ENCODE measurements at places on chromosomes 11 and 22. TPM values are rescaled to one million over a fixed set of nuclear protein-coding genes. Genes with fewer than 3 reads are reported as not detected.

DNA sequence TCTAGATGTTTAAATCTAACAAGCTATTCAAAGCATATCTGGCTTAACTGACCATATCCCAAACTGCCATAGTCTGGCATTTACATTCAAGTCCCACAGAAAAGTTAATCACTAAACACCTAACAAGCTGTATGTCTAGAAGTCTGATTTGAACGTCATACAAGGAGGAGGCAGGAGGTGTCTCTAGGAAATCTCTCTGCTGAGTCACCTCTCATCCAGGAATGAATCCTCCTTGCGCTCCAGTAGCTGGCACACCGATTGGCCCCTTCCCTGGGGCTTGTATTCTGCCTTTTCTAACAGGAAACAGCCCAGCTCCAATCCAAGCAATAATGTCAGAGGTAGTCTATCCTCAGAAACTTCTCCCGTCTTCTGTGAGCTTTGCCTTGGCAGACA is 31.8 kb downstream of the FEZ1 start:
- H3K4me1 ChIP-seq = no peaks in the 10 kb centered on the region
- H3K27ac ChIP-seq = no peak overlapping the region

The DEUP1 gene
- not detected for polyA plus RNA-seq

The PGA4 gene
- not detected for polyA plus RNA-seq

The MMP8 gene
- not detected for polyA plus RNA-seq

The TRIM49B gene
- polyA plus RNA-seq = not detected

- H3K4me3 ChIP-seq = no peak overlapping the region
- H3K36me3 ChIP-seq = no peaks in the 10 kb centered on the region
- no peaks in the 10 kb centered on the region for H3K27me3 ChIP-seq
- DNase-seq = no peak
- H3K4me1 ChIP-seq = no peaks in the 10 kb centered on the region
These were observed 88.8 kb upstream of the SHANK2 start for GRCh38 chr11:71341173-71341572.

GRCh38 chr11:1747753-1748635 is 2.4 kb downstream of the IFITM10 start:
- peak; percentile 59 for DNase-seq
- no peaks in the 10 kb centered on the region for H3K36me3 ChIP-seq
- H3K27ac ChIP-seq = no peak overlapping the region
- H3K27me3 ChIP-seq = no peaks in the 10 kb centered on the region
- H3K4me3 ChIP-seq = peak overlapping the region; percentile 50

GRCh38 chr11:63445720-63446119 is 45.2 kb downstream of the PLAAT5 start:
- no peak for DNase-seq
- H3K36me3 ChIP-seq = no peaks in the 10 kb centered on the region
- peaks cover 11% of the 10 kb centered on the region for H3K27me3 ChIP-seq
- H3K4me3 ChIP-seq = no peak overlapping the region
- no peak overlapping the region for H3K27ac ChIP-seq

GRCh38 chr11:7899418-7899817 is 31.6 kb downstream of the OR10A6 start:
- no peaks in the 10 kb centered on the region for H3K36me3 ChIP-seq
- no peaks in the 10 kb centered on the region for H3K27me3 ChIP-seq
- no peak overlapping the region for H3K4me3 ChIP-seq
- H3K4me1 ChIP-seq = no peaks in the 10 kb centered on the region
- DNase-seq = no peak
- H3K27ac ChIP-seq = no peak overlapping the region

- H3K27me3 ChIP-seq = no peaks in the 10 kb centered on the region
- no peak overlapping the region for H3K4me3 ChIP-seq
- H3K4me1 ChIP-seq = no peaks in the 10 kb centered on the region
- no peak for DNase-seq
- no peak overlapping the region for H3K27ac ChIP-seq
These were observed 1247.1 kb upstream of the TENM4 start for GRCh38 chr11:80687941-80688340.

The LAYN gene
- 366 TPM for polyA plus RNA-seq

The TPBGL gene
- 0.03 TPM for polyA plus RNA-seq

DNA sequence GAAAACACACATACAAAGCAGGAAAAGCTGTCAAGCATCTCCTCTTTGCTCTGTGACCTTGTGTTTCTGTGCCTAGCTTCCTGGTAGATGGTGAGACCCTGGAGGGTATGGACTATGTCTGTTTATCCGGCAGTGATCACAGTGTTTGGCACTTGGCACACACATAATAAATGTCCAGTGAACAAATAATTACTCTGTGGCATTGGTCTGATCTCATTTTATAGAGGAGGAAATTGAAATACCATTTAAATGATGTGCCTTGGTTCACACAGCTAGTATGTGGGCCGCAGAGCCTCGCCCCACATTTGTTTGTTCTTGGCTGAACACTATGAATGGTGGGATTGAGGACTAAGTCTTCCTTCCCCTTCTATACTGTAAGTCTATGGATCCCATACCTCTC is 104.7 kb upstream of the SPON1 start:
- H3K4me3 ChIP-seq = no peak overlapping the region
- no peak for DNase-seq
- H3K36me3 ChIP-seq = no peaks in the 10 kb centered on the region
- no peaks in the 10 kb centered on the region for H3K4me1 ChIP-seq

GRCh38 chr11:47154616-47155570 is 21.8 kb downstream of the ARFGAP2 start:
- no peak overlapping the region for H3K4me3 ChIP-seq
- H3K36me3 ChIP-seq = peaks cover 13% of the 10 kb centered on the region
- no peak for DNase-seq
- peaks cover 11% of the 10 kb centered on the region for H3K4me1 ChIP-seq

- no peak overlapping the region for H3K27ac ChIP-seq
- no peak overlapping the region for H3K4me3 ChIP-seq
- DNase-seq = no peak
- peaks cover 17% of the 10 kb centered on the region for H3K27me3 ChIP-seq
- H3K4me1 ChIP-seq = peaks cover 8% of the 10 kb centered on the region
These were observed 3.0 kb downstream of the GAS2 start for GRCh38 chr11:22669368-22669767.

The KRTAP5-7 gene
- 0.06 TPM for polyA plus RNA-seq

DNA sequence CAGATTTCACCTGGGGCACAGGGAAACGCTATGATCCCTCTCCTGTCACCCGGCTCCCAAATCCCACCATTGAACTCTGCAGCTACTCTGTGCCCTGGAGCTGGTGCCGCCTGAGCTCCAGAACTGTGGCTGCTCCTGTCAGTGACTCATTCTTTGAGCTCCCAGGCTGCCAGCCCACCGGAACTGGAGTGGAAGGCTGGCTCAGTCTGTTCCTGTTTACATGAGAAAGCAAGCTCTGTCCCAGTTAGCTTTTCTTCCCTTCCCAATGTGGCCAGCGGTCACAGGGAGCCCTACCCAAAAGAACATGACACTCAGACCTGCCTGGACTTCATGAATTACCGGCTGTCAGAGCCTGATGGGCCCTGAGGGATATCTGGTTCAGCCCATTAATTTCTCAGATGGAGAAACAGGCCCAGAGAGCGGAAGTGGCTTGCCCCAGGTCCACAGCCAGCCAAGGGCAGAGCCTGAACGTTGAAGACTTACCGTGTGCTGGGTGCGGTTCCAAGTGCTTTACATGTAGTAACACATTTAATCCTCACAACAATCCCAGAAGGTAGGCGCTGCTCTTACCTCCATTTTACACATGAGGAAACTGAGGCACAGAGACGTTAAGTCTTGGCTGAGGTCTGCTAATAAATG is 23.8 kb upstream of the IGSF22 start:
- no peaks in the 10 kb centered on the region for H3K36me3 ChIP-seq
- peak; percentile 38 for DNase-seq
- peak overlapping the region; percentile 81 for H3K27ac ChIP-seq
- peaks cover 5% of the 10 kb centered on the region for H3K4me1 ChIP-seq
- no peak overlapping the region for H3K4me3 ChIP-seq

The TIMP3 gene
- 23.1 TPM for polyA plus RNA-seq

- no peak overlapping the region for H3K4me3 ChIP-seq
- H3K36me3 ChIP-seq = no peaks in the 10 kb centered on the region
These were observed 49.2 kb upstream of the CCDC34 start for GRCh38 chr11:27412192-27412691.

- H3K36me3 ChIP-seq = no peaks in the 10 kb centered on the region
- no peak for DNase-seq
- H3K4me3 ChIP-seq = no peak overlapping the region
- H3K27me3 ChIP-seq = no peaks in the 10 kb centered on the region
These were observed 69.8 kb downstream of the EFCAB6 start for GRCh38 chr22:43742154-43742950.

DNA sequence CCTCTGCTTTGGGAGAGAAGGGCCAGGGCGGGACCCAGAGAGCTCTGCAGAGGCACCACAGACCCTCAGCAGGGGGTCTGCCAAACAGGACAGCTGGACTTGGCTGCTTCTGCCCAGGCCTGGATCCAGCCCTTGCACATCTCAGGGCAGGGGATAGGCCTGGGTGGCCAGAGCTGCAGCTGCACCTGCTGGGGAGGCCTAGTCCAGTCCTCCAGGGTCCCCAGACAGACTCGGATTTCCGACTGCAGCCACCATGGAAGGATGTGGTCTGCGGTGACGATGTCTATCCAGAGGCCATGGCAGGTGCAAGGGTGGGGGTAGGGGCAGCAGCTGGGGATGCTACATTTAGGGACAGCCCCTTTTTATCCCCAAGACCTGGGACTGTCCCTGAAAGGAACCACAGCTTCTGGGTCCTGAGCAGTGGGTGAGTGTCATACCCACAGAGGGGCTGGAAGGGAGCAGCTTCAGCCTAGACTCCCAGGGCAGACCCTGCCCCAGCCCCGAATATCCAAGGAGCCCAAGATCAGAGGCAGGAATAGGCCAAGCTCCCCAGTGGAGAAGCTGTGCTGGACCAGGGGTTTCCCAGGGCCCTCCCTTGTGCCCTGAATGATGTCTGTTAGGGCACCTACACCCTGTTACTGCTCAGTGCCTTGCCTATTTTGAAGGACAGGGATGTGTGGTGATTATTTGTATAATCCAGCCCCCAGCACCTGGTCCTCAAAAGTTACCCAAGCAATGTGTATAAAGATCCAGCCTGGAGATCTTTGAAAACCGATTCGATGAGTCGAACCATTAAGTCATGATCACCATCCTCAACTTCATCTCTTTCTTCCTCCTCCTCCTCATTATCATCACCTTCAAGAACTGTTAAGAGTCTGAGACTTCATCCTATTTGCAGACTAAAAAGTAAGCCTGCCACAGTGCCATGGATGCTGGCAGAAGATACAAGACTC is 2.5 kb upstream of the IGLL5 start:
- H3K27ac ChIP-seq = no peak overlapping the region
- no peak overlapping the region for H3K4me3 ChIP-seq
- no peaks in the 10 kb centered on the region for H3K36me3 ChIP-seq
- DNase-seq = no peak

GRCh38 chr11:1260023-1260501 is 37.2 kb downstream of the MUC5B start:
- peaks cover 13% of the 10 kb centered on the region for H3K4me1 ChIP-seq
- peak; percentile 91 for DNase-seq
- H3K27ac ChIP-seq = no peak overlapping the region
- no peak overlapping the region for H3K4me3 ChIP-seq
- H3K36me3 ChIP-seq = no peaks in the 10 kb centered on the region

GRCh38 chr11:21769188-21769587 is 423.7 kb upstream of the ANO5 start:
- DNase-seq = no peak
- H3K4me1 ChIP-seq = no peaks in the 10 kb centered on the region
- H3K36me3 ChIP-seq = no peaks in the 10 kb centered on the region
- H3K4me3 ChIP-seq = no peak overlapping the region
- no peaks in the 10 kb centered on the region for H3K27me3 ChIP-seq
- no peak overlapping the region for H3K27ac ChIP-seq

- H3K27me3 ChIP-seq = no peaks in the 10 kb centered on the region
- no peak overlapping the region for H3K27ac ChIP-seq
- H3K4me3 ChIP-seq = no peak overlapping the region
- peaks cover 31% of the 10 kb centered on the region for H3K36me3 ChIP-seq
- no peak for DNase-seq
These were observed 96.1 kb downstream of the MICAL2 start for GRCh38 chr11:12206529-12206928.

DNA sequence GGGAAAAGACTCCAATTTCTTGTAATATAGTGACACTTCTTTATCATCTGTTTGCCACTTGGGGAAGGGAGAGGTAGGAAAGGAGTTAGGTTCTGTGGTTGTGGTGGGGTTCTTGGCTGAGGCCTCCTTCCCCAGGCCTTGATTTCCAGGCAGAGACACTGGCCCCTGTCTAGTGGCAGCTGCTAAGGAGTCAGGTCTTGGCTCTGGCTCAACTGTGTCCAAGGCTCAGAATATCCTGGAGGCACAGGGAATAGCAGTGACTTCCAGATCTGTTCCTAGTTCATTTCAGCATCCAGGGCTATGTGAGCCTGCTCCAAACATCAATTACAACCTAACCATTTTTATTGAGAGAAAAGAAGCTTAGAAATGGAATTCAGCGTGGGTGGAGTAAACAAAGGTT is 29.5 kb downstream of the PPFIBP2 start:
- no peak overlapping the region for H3K27ac ChIP-seq
- no peak for DNase-seq
- no peaks in the 10 kb centered on the region for H3K4me1 ChIP-seq

The SNX19 gene
- 21.9 TPM for polyA plus RNA-seq

DNA sequence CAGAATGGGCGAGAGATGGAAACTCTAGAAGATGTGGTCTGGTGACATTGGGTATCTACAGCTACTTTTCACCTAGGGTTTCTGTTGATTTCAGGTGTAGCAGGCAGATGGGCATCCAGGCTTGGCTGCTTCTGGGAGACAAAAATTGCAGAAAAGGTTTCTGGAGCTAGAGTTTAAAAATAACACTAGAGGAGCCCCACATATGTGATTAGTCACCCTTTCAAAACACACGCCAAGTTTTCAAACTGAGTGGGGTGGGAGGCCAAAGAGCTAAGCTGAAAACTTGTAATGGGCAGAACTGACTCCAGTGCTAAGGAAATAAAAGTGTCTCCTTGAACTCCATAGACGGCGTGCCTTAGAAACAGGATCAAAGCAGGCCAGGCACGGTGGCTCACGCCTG is 80.8 kb downstream of the GRK3 start:
- no peak overlapping the region for H3K27ac ChIP-seq
- no peak overlapping the region for H3K4me3 ChIP-seq
- no peak for DNase-seq
- H3K27me3 ChIP-seq = no peaks in the 10 kb centered on the region
- H3K36me3 ChIP-seq = no peaks in the 10 kb centered on the region

GRCh38 chr11:111557425-111558111 is 17.0 kb downstream of the LAYN start:
- H3K4me3 ChIP-seq = no peak overlapping the region
- no peak for DNase-seq
- H3K27ac ChIP-seq = peak overlapping the region; percentile 95
- H3K4me1 ChIP-seq = peaks cover 16% of the 10 kb centered on the region

DNA sequence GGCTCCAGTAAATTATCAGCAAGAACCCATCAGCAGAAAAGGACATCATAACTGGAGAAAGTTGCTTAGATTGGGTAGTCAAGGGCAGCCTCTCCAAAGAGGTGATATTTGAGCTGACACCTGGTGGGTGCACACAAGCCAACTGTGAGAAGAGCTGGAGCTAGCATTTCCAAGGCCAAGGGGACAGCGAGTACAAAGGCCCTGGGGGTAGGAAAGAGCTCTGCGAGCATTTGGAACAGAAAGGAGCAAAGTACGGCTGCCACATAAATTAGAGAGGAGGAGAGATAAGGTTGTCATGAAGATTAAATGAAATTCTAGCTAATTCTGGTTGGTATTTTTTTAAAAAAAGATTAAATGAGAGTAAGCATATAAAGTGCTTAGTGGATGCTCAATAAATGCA is 21.7 kb upstream of the SMCO4 start:
- no peaks in the 10 kb centered on the region for H3K27me3 ChIP-seq
- peak; percentile 41 for DNase-seq
- H3K4me1 ChIP-seq = no peaks in the 10 kb centered on the region
- no peak overlapping the region for H3K4me3 ChIP-seq

Measured in SK-N-SH (cell line).